ENCODE measurements at places on chromosomes 6 and 20.

DNA sequence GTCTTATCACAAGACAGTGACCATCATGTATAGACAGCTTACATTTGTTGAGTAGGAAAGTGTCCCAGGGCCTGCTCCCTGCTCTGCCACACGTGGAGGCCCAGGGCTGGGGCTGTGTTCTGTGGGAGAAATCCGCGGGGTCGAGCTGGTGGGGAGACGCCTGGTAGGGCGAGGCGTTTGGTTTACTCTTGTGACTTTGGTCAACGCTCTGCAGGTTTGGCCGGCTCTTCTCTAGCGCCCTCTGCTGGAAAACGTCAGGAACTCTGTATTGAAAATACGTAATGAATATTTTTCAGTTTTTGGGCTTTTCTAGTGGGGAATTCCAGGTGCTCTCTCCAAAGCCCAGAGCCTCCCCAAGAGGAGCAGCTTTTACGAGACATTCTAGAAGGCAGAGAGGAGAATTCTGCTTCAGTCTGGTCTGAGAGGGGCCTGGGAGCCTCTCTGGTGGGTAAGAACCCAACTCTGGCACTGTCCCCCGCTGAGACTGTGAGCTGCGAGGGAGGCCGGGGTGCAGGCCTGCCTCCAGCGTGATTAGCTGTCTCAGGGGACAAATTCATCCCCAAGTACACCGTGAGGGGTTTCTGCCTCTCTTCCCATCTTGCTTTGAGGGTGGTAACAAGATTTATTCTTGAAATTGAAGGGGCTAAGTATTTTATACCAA, 112.6 kb upstream of the RALGAPA2 start:
- peak; percentile 58 for DNase-seq

GRCh38 chr6:157732007-157732406, 91.0 kb upstream of the SNX9 start:
- DNase-seq = no peak

- DNase-seq = no peak
Measured at GRCh38 chr20:52446421-52447224, 255.0 kb upstream of the ZFP64 start.

DNA sequence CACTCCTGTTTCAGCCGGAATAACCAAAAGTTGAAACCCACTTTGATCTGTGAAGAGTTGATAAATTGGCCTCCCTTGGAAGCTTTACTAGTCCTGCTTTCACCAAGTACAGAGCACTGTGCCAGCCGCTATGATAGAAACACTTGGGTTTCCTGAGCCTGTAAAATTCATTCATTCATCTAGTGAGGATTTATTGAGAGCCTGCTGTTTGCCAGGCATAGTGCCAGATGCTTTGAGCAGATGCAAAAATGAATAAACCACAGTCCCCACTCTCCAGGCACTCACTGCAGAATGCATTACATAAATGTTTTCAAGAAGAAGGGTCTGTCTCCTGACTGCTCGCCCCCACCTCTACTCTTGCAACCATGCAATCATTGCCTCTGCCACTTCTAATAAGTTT, 25.3 kb upstream of the TMEM217 start:
- DNase-seq = peak; percentile 75

GRCh38 chr6:20128018-20128417, 84.3 kb downstream of the MBOAT1 start:
- DNase-seq = no peak

All from right hindlimb (tissue), 1 donor.